ENCODE measurements at places on chromosomes 6 and 20.

DNA sequence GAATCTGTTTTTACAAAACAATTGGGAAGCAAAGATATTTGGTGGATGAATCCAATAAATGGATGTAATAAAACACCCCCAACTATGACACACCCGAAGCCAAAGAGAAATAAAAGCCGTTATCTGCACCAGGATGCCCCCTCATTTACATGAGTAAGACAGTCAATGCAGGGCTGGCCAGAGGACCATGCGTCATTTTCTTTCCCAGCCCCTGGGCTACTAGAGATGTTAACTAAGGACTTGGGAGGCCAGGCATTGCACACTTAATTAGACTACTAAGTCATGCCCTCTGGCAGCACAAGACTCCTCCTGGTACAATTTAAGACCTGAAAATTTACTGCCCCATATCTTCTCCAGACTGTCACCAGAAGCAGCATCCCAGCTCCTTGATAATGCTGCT lies 3.2 kb downstream of the LEMD2 start:
- no peak for DNase-seq

GRCh38 chr20:16317445-16318362 lies 255.5 kb downstream of the KIF16B start:
- peak; percentile 42 for DNase-seq

- no peak for DNase-seq
These were observed 536.7 kb upstream of the MMS22L start for GRCh38 chr6:97819710-97820109.

GRCh38 chr6:56517155-56517745 lies 125.4 kb downstream of the DST start:
- peak; percentile 7 for DNase-seq

GRCh38 chr6:125246566-125246965 lies 55.2 kb downstream of the HDDC2 start:
- DNase-seq = no peak

GRCh38 chr20:42901689-42902440 lies 287.8 kb downstream of the PTPRT start:
- no peak for DNase-seq

- peak; percentile 70 for DNase-seq
These were observed 569 bp downstream of the TCEA2 start for GRCh38 chr20:64063389-64064144.
